ENCODE measurements at places on chromosomes 1 and 21.

- no peak for ATAC-seq
Observed at GRCh38 chr1:183884526-183884925, 79.6 kb downstream of the RGL1 start.

GRCh38 chr1:94022471-94023189 lies 98.3 kb downstream of the ABCA4 start:
- no peak for ATAC-seq

- ATAC-seq: no peak
Observed at GRCh38 chr1:46723901-46724300, 5.0 kb upstream of the EFCAB14 start.

DNA sequence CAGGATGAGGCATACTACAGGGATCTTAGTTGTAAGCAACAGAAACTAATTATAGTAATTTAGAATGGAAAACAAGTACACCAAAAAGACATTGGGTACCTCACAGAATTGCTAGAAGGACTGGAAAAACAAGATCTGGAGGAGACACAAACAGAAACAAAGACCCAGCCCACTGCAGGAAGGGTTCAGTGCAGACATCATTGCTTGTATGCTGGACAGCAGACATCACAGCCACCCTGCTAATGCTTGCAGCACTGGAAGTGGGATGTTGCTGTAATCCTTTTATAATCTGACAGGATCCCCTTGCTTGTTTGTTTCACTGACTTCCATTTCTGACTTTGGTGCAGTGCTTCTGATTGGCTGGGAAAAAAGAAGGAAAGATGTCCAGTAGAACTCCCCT lies 111.4 kb upstream of the ZNF678 start:
- ATAC-seq: no peak

DNA sequence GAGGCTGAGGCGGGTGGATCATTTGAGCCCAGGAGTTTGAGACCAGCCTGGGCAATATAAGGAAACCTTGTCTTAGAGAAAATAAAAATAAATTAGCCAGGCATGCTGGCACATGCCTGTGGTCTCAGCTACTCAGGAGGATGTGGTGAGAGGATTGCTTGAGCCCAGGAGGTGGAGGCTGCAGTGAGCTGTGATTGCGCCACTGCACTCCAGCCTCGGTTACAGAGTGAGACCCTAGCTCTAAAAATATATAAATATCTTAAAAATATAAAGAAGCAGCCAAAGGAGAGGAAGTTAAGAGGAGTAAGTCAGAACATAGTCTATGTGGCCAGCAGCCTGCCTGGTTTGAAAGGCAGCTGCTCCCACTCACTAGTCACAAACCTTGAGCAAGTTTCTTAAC lies 4.5 kb upstream of the IL10RB start:
- no peak for ATAC-seq

DNA sequence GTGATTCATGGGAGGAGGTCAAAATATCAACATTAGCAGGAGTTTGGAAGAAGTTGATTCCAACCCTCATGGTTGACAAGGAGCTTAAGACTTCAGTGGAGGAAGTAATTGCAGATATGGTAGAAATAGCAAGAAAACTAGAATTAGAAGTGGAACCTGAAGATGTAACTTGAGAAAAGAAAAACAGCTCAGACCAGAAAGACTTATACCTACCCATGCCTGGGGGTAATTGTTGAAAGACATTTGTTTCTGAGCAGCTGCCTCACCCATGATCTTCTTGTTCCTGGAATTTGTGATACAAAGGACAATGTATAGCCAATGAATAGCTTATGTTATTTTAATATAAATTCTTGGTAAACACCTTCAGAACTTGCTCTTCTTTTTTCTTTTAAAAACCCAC lies 128.6 kb downstream of the LRIG2 start:
- no peak for ATAC-seq

- no peak for ATAC-seq
Observed at GRCh38 chr1:74470936-74471335, 41.5 kb downstream of the LRRC53 start.

GRCh38 chr1:162587347-162587746 lies 25.8 kb downstream of the UAP1 start:
- no peak for ATAC-seq

- ATAC-seq: no peak
Observed at GRCh38 chr1:64440183-64440826, 29.6 kb upstream of the CACHD1 start.

DNA sequence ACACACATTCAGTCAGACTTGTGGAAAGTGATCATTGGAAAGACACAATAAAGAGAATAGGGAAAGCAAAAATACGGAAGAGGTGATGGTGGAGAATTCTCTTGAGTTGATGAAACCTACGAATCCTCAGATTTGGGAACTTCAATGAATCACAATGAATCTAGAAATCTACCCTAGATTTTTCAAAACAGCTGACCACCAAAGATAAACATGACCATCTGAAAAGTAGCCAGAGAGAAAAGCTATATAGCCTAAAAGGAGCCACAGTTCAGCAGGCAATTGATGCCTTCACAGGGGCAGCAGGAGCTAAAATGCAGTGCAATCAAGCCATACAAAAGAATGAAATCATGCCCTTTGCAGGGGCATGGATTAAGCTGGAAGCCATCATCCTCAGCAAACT lies 170.6 kb upstream of the RUNX1 start:
- ATAC-seq: no peak

DNA sequence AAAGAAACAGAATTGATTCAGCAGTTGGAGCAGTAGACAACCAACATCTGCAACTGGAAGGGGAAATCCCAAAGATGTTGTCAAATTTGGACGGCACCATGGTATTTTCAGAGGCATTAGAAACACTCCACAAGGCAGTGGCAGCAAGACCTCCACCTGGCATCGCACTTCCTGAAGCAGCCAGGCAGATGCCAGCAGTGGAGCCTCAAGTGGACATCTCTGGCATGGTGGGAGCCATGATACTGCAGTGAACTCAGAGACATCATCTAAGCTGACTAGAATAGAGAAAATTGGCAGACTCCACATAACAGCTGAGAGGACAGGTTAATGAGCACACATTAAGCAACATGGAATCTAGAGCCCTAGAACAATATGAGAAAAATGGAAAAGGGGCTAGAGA lies 33.9 kb upstream of the RGS8 start:
- ATAC-seq: peak; percentile 63

DNA sequence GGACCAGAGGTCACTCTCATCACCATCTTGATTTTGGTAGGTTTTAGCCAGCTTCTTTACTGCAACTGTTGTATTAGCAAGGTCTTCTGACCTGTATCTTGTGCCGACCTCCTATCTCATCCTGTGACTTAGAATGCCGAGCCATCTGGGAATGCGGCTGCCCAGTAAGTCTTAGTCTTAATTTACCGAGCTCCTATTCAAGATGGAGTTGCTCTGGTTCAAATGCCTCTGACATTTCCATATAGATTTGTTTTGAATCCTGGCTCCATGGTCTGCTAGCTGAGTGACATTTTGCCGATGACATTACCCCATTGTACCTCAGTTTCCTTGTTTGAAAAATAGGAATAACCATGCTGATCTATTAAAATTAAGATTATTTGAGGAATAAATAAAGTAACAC lies 193.9 kb upstream of the HMCN1 start:
- ATAC-seq: no peak

GRCh38 chr1:1155258-1155657 lies 18.4 kb upstream of the TTLL10 start:
- ATAC-seq: no peak

DNA sequence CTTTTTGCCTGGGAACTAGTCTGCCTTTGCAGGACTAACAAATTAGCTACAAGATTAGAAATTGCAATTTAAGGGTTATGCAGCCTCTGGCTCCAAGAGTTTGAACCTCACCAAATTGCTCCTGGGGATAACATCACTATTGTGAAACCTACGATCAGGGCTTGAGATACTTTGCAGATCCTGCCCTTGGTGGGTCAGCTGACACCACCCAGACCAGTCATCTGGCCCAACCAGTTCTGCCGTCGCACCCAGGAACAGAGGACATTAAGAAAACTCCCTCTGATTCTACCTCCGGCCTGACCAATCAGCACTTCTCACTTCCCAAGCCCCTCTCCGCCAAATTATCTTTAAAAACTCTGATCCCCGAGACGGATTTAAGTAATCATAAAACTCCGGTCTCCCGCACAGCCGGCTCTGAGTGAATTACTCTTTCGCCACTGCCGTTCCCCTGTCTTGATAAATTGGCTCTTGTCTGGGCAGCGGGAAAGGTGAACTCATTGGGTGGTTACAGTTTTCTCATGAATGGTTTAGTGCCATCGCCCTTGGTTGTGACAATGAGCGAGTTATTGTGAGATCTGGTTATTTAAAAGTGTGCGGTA lies 32.9 kb upstream of the B3GALT5 start:
- ATAC-seq: no peak

DNA sequence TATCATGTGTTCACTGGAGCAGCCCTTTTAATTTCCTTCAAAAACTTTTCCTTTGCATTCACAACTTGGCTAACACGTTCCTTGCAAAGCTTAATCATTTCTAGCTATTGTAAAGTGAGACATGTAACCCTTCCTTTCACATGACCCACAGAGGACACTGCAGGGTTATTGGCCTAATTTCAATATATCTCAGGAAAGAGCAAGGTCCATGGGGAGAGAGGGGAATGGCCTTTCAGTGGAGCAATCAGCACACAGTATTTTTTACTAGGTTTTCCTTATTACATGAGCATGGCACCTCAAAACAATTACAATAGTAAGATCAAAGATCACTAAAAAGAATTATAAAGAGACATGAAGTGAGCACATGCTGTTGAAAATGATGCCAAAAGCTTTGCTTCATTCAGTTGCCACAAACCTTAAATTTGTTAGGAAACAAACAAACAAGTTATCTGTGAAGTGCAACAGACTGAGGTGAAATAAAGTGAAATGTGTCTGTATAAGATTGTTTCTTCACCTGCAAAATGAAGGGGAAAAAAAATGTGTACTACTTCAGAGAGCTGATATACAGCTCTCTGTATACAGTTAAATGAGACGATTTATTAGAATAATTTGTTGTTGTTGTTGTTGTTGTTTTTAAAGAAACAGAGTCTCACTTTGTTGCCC lies 61.5 kb downstream of the EIF4G3 start:
- no peak for ATAC-seq

DNA sequence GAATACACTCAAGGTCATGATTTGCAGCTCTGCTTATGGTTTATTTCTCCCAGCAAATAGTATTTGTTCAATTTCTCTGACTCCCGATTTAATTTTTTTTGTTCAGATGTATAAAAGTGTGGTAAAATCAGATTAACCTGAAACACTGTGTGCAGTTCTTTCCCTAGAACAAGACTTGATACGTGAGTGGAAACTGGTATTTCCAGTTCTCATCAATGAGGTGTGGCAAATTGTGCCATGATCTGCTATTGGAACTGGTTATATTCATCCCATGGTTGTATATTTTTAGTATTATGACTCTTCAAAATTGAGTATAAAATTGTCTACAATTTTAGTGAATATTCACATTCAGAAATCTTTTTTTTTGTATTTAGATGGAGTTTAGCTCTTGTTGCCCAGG lies 76.8 kb upstream of the IVNS1ABP start:
- no peak for ATAC-seq

DNA sequence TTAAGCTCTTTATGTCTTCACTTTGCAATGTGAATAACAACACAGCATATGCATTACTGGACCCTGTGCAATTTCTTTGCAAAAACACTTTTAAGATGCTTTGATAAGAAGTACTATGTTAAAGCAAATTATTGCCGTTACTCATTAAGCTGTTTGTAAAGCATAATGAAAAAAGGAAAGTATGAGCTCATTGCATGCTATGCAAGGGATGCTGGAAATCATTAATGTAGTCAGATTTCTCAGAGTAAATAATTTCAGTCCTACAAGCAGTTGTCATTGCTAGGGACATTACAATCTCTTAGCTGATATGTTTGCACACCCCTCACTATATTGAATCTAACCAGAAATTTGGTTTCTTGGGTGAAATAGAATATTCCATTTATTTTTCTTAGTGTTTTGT lies 982.5 kb upstream of the ADGRL2 start:
- no peak for ATAC-seq

DNA sequence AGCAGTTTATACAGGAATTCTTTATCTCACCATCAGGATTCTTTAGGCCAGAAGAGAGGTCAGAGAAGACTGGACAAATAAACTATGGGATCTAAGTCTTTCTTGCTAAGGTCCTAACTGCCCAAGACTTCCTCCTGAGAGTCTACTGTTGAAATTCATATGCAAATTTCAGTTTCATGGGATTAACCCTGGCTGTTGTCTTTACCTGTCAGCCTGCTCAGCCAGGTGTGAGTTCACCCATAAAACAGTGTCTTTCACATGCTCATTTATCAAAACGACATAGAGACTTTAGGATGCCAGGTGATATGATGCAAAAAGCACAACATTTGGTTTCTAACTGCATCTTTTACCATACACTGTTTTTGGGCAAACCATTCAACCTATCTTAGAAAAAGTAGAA lies 211.0 kb downstream of the PDE4B start:
- no peak for ATAC-seq

DNA sequence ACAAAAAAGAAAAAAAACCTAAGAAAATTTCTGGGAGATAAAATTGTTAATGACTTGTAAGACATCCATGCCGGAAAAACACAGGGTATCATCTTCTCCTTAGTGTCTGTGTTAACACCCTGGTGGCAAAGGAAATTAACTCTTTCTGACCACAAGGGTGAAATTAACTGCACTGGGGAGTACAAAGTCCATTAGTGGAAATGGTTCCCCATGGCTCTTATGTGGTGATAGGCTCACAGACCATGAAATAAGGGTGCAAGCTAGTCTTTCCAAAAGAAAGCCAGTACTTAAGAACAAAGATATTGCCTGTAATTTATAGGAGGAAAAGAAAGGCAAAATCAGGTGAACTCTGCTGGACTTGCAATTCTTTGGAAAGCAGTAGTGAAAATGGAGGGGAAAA lies 185.4 kb downstream of the LRRIQ3 start:
- ATAC-seq: no peak

- no peak for ATAC-seq
Observed at GRCh38 chr1:175369696-175370095, 177.1 kb upstream of the KIAA0040 start.

- no peak for ATAC-seq
Observed at GRCh38 chr1:212827171-212827776, 20.2 kb downstream of the SPATA45 start.

GRCh38 chr1:165129568-165130164 lies 226.8 kb downstream of the LMX1A start:
- ATAC-seq: peak; percentile 20

- ATAC-seq: no peak
Observed at GRCh38 chr1:116485976-116486375, 84.8 kb downstream of the CD58 start.

GRCh38 chr1:44151808-44152207 lies 10.4 kb upstream of the KLF18 start:
- no peak for ATAC-seq

DNA sequence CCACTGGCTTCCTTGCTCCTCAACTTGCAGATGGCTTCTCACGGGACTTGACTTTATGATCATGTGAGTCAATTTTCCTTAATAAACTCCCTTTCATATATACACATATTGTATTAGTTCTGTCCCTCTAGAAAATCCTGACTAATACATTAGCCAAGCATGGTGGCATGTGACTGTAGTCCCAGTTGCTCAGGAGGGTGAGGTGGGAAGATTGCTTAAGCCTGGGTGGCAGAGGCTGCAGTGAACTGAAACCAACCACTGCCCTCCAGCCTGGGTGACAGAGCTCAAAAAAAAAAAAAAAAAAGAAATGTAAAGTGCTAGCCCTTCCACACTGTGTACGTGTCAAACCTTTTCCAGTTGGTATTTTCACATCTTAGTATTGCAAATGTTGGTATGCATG lies 857.0 kb downstream of the LTN1 start:
- no peak for ATAC-seq

GRCh38 chr1:76921590-76921989 lies 54.3 kb downstream of the ST6GALNAC5 start:
- ATAC-seq: no peak
